Naive thymus-derived CD8-positive, alpha-beta T cell (primary cell): ENCODE measurements at places on chromosomes 2 and 18.
A peak's percentile ranks its signal among the peaks of the same experiment; 100 is the strongest.

- no peak overlapping the region for H3K4me3 ChIP-seq
- H3K36me3 ChIP-seq: peaks cover 17% of the 10 kb centered on the region
- no peak overlapping the region for H3K27ac ChIP-seq
- DNase-seq: no peak
- H3K4me1 ChIP-seq: peaks cover 9% of the 10 kb centered on the region
- no peaks in the 10 kb centered on the region for H3K27me3 ChIP-seq
Observed at GRCh38 chr2:45497355-45497754, 113.7 kb downstream of the SRBD1 start.

- H3K27ac ChIP-seq: no peak overlapping the region
- H3K27me3 ChIP-seq: peaks cover 82% of the 10 kb centered on the region
- H3K4me1 ChIP-seq: peaks cover 11% of the 10 kb centered on the region
- peak overlapping the region; percentile 56 for H3K4me3 ChIP-seq
- DNase-seq: no peak
Observed at GRCh38 chr2:75200140-75201096, 1.1 kb upstream of the TACR1 start.

DNA sequence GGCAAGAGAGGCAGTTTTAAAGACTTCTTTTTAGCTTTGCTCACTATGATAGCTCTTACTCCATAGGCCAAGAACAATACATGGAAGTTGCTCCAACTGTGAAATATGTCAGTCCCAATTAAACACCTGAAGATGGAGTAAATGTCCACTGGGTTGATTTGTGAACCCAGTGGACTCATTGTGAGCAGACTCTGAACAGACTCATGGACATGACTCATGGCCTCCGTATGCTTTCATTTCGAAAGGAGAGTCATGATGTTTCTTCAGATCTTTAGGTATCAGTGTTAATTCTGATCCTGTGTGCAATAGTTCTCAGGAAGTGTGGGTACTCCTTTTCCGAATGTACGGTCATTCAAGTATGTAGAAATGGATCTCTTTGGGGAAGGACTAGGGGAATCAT, 5.4 kb upstream of the CWC22 start:
- DNase-seq: no peak
- no peaks in the 10 kb centered on the region for H3K4me1 ChIP-seq
- H3K36me3 ChIP-seq: no peaks in the 10 kb centered on the region
- H3K27me3 ChIP-seq: peaks cover 12% of the 10 kb centered on the region

GRCh38 chr2:238702276-238703052, 145.4 kb upstream of the TWIST2 start:
- H3K27ac ChIP-seq: no peak overlapping the region
- no peak for DNase-seq
- peaks cover 4% of the 10 kb centered on the region for H3K27me3 ChIP-seq
- peaks cover 6% of the 10 kb centered on the region for H3K4me1 ChIP-seq

- no peaks in the 10 kb centered on the region for H3K27me3 ChIP-seq
- H3K27ac ChIP-seq: no peak overlapping the region
- no peaks in the 10 kb centered on the region for H3K4me1 ChIP-seq
- H3K36me3 ChIP-seq: no peaks in the 10 kb centered on the region
Observed at GRCh38 chr2:212153923-212154322, 384.7 kb downstream of the ERBB4 start.

DNA sequence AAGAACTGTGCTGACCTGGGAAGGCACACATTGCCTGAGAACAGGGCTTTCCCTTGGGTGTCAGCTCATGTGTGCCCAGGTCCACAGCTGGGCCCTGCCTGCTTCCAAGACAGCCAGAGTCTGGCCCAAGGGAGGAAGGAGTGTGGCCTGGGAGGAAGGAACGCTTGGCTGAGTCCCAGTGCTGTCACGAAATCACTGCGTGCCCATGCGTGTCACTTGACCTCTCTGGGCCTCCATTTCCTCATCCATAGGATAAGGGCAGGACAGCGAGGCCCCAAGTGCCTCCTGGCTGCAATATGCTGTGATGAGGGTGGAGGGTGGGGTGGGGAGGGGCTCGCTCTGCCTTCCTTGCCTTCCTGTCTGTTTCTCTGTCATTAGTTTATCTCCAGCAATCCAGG, 642 bp upstream of the KCNK3 start:
- no peak overlapping the region for H3K27ac ChIP-seq
- peaks cover 19% of the 10 kb centered on the region for H3K36me3 ChIP-seq
- peaks cover 63% of the 10 kb centered on the region for H3K27me3 ChIP-seq
- no peak overlapping the region for H3K4me3 ChIP-seq

DNA sequence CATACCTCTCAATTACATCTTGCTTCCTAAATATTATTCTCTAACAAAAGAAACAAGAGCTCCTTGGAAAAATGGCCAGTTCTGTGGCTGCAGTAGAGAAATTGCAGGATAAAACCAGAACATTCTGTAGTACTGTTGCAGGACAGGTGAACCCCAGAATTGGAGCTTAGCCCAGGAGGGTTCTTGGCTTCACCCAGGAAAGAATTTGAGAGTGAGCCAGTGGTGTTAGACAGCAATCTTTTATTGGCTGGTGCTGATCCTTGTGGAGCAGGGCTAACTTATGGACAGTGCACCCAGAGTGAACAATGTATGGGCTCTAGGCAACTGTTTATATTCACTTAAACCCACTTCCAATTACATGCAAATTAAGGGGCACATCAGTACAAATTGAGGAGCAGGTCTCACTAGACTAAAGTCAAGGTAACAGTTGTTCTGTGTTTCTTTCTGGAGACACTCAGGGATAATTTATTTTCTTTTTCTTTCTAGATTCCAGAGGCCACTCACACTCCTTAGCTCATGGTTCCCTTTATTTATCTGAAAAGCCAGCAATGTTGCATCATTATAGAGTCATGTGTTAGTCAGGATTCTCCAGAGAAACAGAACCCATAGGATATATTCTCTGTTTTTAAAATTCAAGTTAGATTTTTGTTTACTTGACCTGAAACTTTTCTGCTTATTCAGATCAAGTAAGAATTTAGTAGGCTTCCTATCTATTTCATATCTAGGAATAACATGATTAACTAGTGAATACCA, 348.1 kb downstream of the CCDC85A start:
- H3K4me1 ChIP-seq: no peaks in the 10 kb centered on the region
- no peak overlapping the region for H3K4me3 ChIP-seq
- no peak for DNase-seq
- H3K27ac ChIP-seq: no peak overlapping the region

GRCh38 chr2:150126839-150127238, 360.6 kb downstream of the RND3 start:
- no peak overlapping the region for H3K27ac ChIP-seq
- no peaks in the 10 kb centered on the region for H3K36me3 ChIP-seq
- no peaks in the 10 kb centered on the region for H3K4me1 ChIP-seq
- no peak overlapping the region for H3K4me3 ChIP-seq

DNA sequence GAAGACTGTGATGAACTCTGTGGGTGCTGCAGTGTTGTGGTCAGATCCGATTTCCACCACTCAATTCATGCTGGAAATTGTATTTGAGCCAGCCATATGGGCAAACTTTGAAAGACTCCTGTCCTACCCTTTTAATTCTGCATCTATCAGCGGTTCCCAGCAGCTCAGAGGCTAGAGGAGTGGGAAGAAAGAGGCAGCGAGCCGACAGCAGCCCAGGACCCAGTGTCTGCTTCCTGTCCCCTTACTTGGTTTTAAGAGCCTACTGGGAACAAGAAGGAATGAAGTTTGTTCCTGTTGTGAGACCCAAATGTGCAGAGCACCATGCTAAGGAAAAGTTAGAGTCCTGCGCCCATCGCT, 72.7 kb upstream of the FOSL2 start:
- no peaks in the 10 kb centered on the region for H3K36me3 ChIP-seq
- H3K27ac ChIP-seq: no peak overlapping the region
- DNase-seq: no peak

GRCh38 chr2:237603718-237604362, 13.3 kb upstream of the RAB17 start:
- no peaks in the 10 kb centered on the region for H3K27me3 ChIP-seq
- H3K4me3 ChIP-seq: peak overlapping the region; percentile 84
- no peaks in the 10 kb centered on the region for H3K36me3 ChIP-seq
- DNase-seq: peak; percentile 34

DNA sequence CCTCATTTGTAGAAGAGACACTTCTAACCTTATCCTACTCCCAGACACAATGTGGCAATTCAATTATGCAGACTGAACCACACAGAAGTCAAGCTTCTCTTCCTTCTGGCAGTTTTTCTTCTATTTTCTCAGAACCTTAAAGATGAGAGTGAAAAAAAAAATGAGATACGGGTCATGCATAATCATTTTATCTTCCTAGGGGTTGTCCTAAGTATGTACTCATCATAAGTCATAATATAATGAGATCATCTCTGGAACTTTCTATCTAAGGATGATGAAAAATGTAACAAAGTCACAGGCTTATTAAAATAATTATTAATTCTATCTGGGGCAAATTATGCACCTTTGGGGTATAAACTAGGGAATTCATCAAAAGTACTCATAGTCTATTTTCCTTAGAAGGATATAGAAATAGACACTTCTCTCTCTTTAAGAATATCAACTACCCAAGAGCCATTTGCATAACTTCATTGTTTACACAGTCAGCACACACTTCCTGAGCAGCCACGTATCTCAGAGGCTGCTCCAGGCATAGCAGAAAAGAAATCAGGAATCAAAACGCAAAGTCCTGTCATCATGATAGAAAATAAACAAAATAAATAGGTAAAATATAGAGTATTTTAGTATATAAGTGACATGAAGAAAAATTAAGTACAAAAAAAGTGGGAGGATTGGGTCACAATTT, 345.9 kb upstream of the SPHKAP start:
- peaks cover 8% of the 10 kb centered on the region for H3K36me3 ChIP-seq
- H3K27me3 ChIP-seq: no peaks in the 10 kb centered on the region
- H3K4me3 ChIP-seq: no peak overlapping the region
- no peak for DNase-seq

DNA sequence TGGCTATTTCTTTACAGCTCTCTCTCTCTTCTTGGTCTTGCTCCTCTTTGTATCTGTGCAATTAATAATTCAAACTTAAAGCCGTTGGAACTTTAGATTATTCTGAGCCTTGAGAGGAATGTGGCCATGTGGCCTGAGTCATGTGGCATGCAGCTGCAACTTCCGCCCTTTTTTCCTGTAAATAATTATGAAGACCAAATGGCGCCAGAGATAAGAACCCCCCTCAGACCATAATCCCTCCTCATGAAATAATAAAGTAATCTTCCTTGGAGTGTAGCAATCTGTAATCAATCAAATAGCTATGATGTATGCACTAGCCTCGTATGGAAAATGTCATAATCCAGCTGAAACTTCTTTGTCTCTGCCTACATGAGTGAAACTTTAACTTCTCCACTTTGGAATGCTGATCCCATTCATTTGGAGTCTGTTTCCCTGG, 13.5 kb upstream of the TWSG1 start:
- H3K27ac ChIP-seq: no peak overlapping the region
- no peaks in the 10 kb centered on the region for H3K4me1 ChIP-seq
- no peaks in the 10 kb centered on the region for H3K36me3 ChIP-seq
- peaks cover 22% of the 10 kb centered on the region for H3K27me3 ChIP-seq
- H3K4me3 ChIP-seq: no peak overlapping the region

GRCh38 chr2:68537809-68538208, 70.4 kb downstream of the APLF start:
- H3K36me3 ChIP-seq: peaks cover 8% of the 10 kb centered on the region
- no peaks in the 10 kb centered on the region for H3K27me3 ChIP-seq
- H3K27ac ChIP-seq: no peak overlapping the region

- H3K27me3 ChIP-seq: peaks cover 9% of the 10 kb centered on the region
- no peak overlapping the region for H3K4me3 ChIP-seq
- H3K27ac ChIP-seq: no peak overlapping the region
- DNase-seq: no peak
- H3K4me1 ChIP-seq: no peaks in the 10 kb centered on the region
Observed at GRCh38 chr2:27185331-27186026, 26.4 kb upstream of the ATRAID start.

GRCh38 chr2:112679484-112679883, 33.7 kb downstream of the SLC20A1 start:
- H3K36me3 ChIP-seq: no peaks in the 10 kb centered on the region
- no peak for DNase-seq
- H3K4me3 ChIP-seq: no peak overlapping the region
- H3K4me1 ChIP-seq: no peaks in the 10 kb centered on the region

GRCh38 chr18:48934723-48935432, 15.9 kb downstream of the SMAD7 start:
- no peak for DNase-seq
- no peaks in the 10 kb centered on the region for H3K27me3 ChIP-seq
- peak overlapping the region; percentile 27 for H3K27ac ChIP-seq
- H3K4me3 ChIP-seq: peak overlapping the region; percentile 46
- H3K36me3 ChIP-seq: no peaks in the 10 kb centered on the region

GRCh38 chr2:75517547-75518230, 43.0 kb downstream of the EVA1A start:
- no peak for DNase-seq
- no peak overlapping the region for H3K27ac ChIP-seq
- no peaks in the 10 kb centered on the region for H3K4me1 ChIP-seq
- no peak overlapping the region for H3K4me3 ChIP-seq
- H3K27me3 ChIP-seq: peaks cover 7% of the 10 kb centered on the region

- H3K27me3 ChIP-seq: peaks cover 10% of the 10 kb centered on the region
- H3K4me3 ChIP-seq: no peak overlapping the region
- no peak for DNase-seq
- no peak overlapping the region for H3K27ac ChIP-seq
- no peaks in the 10 kb centered on the region for H3K36me3 ChIP-seq
Observed at GRCh38 chr2:59276917-59277316, 1035.8 kb upstream of the FANCL start.

- no peak overlapping the region for H3K4me3 ChIP-seq
- peaks cover 11% of the 10 kb centered on the region for H3K36me3 ChIP-seq
- peaks cover 9% of the 10 kb centered on the region for H3K27me3 ChIP-seq
- H3K27ac ChIP-seq: no peak overlapping the region
Observed at GRCh38 chr18:24651434-24651833, 191.0 kb downstream of the HRH4 start.
